ENCODE measurements at places on chromosomes 4 and X.

DNA sequence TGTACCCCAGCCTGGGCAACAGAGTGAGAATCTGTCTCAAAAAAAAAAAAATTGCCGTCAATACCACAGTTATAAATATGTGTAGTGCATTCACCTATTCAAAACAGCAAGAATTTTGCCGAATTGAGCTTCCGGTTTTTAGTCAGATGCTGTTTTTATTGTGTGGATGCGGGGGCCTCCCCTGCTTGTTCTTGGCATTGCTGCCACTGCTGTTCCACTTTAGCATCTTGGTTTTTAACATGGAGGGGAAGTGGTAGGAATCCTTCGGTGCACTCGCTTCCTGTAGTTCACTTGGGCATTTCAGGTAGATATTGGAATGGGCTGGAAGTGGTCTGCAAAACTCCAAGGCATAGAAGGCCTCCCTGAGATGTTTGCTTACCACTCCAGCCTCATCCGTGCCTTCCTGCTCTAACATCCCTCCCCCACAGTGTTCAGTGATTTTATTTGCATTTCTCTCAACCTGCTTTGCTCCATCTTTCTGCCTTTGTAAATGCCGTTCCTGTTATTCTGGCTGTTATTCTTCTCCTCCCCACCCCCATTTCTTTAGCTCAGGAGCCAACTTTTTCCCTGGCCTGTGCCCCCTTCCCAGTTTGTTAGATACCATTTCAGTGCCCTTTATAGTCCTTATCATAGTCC, 25.5 kb downstream of the MOB1B start:
- DNase-seq: no peak

DNA sequence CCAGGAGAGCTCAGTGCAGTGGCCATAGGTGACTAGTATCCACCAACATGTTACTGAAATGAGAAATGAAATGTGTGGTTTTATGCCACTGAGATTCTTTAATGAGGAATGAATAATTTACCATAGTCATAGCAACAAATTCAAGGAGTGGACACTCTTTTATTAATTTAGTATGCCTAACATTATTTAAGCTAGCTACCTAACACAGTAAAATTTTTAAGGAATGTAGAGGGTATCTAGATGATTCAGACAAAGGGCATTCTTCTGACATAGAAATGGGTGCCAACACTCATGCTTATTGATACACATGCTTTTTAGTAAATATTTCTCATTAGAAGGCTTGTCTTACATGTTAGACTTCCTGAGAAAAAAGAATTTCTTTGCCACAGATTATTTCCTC, 33.3 kb upstream of the SULT1B1 start:
- no peak for DNase-seq

DNA sequence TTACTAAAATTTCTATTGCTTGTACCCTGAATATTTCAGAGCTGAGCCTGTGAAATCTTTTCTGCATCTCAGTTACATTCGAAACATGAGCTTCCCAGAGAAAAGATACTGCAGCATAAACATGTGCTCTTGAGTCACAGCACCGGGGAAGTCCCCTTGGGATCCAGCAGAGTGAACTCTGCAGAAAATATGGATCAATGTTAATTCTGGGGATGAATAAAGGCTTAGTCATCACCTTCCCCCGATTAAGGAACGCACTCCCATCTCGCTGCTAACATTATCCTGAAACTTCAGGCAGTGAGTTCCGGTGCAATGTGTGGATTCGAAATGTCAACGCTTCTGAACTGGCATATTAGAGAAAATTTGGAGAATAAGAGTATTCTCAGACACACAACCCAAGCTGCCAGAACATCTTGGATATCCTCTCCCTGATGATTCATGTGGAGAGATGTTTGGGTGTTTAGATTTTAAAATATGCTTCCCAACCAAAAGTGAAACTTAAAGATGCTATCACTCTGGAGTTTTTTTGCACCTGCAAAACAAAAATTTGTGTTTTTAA, 90.8 kb downstream of the IRF2 start:
- peak; percentile 85 for DNase-seq

GRCh38 chr4:184979461-184980124, 38.7 kb upstream of the HELT start:
- no peak for DNase-seq

DNA sequence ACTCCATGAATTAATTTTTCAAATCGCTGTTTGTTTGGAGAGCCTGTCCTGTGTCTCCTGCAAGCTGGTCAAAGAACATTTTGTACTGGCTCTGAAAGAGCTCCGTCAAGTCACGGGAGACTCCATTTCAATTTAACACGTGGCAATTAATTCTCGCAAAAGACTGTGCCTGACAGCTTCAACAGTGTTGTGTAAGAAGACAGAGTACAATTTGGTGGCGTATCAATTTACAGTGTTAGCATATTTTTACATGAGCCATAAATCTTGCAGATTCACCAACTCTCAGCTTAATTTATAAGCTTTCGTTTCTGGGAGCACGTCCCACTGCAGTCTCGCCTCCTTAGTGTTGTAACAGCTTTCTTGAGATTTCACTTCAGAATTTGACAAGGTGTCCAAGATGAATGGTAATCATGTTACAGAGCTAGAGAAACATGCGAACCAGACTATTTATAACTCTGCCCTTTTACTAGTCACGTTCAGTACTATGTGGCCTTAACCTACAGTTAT, 70.8 kb downstream of the RWDD4 start:
- peak; percentile 51 for DNase-seq

GRCh38 chr4:153887217-153887616, 98.3 kb upstream of the SFRP2 start:
- no peak for DNase-seq

DNA sequence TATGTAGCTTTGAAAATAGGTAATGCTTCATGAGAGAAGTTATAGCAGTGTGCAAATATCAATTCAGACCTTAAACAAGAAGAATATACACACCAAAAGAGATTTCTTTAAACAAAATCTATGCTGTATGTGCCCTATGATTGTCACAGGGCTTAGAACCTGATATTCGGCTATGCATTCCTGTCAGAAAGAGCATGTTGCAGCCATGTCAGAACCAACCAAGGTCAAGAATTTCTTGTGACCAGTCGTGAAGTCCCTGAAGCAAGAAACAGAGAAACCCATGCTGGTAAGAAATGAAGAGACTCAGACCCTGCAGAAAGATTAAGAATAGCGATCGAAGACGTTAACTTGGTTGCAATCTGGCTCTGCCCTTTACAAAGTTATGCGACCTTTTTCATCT, 210.3 kb upstream of the SPIN4 start:
- DNase-seq: no peak
